A673 (cell line): ENCODE measurements at places on chromosomes 1 and 21.

DNA sequence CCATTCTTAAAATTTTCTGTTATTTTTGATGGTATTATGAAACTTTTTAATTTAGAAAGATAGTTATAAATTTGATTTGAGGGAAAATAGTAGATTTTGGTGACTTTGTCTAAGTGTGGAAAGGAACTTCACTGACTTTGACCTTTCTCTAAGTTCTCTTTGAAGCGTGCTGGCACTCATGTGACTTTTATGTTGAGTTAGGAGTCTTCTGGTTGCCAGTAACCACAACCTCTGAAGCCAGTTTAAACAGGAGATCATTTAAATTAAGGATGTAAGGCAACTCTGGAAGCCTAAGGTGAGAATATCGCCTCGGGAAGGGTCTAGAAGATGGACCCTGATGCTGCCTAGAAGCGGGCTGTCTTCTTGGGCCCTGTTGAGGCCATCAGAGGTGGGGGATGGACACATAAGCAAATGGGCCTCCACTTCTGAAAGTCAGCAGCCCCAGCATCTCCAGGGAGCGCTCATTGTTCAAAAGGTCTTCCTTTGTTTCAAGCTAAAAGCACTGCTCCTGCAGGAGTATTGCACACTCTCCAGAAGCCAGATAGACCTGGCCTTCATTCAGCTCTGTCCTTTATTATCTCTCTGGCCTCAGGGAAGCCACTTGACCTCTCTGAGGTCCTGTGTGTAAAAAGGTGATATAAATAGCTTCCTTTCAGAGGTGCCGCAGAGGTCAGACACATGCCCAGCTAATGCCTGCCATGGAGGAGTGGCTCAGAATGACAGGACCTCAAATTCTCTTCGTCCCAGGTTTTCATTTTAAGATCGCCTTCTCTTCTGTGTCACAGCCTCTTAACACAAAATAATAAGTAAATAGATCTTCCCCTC is 5.1 kb upstream of the RCAN1 start:
- DNase-seq: no peak

DNA sequence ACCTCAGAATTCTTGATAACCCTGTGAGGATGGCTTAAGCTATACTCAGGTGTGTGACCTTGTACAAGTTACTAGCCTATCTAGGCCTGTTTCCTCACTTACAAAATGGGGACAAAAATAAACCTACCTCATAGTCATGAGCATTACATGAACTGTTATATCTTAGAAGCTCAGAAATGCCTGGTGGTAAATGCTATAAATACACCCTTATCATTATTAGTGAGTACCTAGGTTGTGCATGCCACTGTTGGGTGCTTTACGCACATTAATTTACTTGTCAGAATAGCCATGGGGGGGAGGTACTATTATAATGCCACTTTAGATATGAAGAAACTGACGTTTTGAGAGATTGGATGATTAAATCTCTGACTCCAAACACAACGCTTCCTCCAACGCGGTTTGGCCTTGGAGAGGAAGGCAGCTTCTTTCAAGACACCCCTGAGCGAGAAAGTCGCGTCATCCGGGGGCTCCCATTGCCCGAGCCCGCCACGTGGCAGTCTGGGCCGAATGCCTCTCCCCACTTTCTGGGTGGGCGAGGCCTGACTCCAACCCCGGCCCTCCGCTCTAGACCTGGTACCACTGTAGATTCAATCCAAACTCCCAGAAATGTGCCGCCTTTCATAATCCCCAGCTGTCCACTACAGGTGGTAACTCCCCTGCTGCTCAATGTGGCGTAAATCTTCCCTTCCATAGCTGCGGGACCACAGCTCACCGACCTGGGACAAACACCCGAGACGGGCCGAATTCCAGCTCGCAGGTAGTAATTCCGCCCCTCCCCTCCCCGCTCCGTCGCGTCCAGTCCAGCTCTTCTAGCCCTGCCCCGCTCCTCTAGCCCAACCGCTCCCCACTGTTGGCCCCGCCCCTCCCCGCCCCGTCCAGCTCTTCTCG is 771 bp upstream of the RAD54L start:
- peak; percentile 68 for DNase-seq

DNA sequence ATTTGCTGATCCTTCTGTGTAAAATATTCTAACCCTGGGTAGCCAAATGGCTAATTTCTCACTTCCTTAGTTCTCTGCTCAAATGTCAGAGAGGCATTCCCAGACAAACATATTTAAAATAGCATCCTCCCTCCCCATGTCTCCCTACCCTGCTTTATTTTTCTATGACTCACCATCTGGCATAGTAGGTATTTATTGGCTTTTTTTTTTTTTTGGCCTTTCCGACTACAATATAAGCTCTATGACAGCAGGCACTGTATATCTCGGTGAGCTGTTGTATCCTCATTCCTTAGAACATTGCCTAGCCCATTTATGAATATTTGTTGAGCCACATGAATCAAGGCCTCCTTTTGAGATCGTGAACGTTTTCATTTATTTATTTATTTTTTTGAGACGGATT is 1.5 kb upstream of the NEK7 start:
- peak; percentile 53 for DNase-seq

- no peak for DNase-seq
Observed at GRCh38 chr1:214380986-214381695, 100.2 kb downstream of the SMYD2 start.

GRCh38 chr1:208150833-208151458 is 93.2 kb downstream of the PLXNA2 start:
- DNase-seq: no peak

GRCh38 chr1:180751921-180752320 is 120.1 kb downstream of the XPR1 start:
- no peak for DNase-seq

- DNase-seq: no peak
Observed at GRCh38 chr21:38041493-38041892, 125.2 kb upstream of the KCNJ6 start.

DNA sequence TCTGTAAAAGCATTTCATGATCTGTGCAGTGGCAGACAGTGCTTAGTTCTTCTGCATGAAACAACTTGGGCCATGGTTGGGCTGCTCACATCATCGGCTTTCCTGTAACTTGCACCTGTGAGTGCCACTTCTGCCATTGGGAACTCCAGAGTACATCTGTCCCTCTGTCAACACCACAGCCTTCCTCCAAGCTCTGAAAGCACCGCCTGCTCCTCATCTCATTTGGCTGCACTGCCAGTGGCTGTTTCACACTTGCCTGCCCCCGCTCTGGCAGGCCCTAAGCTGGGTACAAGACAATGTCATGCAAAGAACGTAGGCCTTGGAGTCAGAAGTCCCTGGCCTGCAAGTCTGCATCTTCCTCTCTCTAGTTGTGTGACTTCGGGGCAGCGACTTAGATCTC is 46.4 kb downstream of the DDX20 start:
- DNase-seq: no peak
